ENCODE measurements at places on chromosomes 3 and 15.

GRCh38 chr15:70266412-70267121, 168.8 kb upstream of the TLE3 start:
- no peak for DNase-seq

DNA sequence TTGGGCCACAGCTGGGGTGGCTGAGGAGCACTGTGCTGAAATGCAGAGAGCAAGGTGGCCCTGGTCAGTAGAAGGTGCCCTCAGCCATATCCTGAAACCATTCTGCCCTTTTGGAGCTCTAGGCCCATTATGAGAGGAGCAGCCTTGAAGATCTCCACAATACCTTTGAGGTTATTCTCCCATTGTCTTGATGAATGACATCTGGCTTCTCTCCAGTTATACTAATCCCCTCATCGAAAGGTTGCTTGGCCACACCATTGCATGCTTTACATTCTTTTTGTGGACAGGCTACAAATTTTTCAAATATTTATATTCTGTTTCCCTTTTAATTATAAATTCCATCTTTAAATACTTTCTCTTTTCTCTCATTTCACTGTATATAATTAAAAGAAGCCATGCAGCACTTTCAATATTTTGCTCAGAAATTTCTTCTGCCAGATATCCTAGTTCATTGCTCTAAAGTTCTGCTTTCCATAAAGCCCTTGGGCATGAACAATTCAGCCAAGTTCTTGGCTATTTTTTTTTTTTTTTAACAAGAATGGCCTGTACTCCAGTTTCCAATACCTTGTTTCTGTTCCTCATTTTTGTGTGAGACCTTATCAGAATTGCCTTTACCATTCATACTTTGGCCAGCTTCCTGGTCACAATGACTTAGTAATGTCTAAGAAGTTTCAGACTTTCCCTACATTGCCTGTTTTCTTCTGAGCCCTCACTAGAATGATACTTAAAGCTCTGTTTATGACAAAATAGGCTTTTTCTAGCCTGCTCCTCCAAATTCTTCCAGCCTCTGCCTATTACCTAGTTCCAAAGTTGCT, 138.9 kb upstream of the SGO1 start:
- DNase-seq: no peak

DNA sequence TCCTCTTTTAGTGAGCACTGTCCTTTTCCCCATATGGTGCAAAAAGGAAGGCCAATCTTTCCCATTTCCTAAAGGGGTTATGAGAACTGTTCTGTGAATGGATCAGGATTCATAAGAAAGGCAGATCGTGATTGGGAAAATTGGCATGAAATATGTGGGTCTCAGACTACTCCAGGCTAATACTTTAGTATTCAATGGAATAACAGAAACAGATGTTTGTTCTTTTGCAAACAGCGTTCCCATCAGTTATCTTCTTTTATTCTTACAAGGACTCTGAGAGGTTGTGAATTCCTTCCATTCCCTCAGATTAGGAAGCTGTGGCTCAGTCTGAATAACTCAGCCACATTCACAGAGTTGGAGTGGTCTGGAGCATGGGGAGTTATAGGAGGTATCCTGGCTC, 51.3 kb upstream of the MTMR10 start:
- DNase-seq: no peak

DNA sequence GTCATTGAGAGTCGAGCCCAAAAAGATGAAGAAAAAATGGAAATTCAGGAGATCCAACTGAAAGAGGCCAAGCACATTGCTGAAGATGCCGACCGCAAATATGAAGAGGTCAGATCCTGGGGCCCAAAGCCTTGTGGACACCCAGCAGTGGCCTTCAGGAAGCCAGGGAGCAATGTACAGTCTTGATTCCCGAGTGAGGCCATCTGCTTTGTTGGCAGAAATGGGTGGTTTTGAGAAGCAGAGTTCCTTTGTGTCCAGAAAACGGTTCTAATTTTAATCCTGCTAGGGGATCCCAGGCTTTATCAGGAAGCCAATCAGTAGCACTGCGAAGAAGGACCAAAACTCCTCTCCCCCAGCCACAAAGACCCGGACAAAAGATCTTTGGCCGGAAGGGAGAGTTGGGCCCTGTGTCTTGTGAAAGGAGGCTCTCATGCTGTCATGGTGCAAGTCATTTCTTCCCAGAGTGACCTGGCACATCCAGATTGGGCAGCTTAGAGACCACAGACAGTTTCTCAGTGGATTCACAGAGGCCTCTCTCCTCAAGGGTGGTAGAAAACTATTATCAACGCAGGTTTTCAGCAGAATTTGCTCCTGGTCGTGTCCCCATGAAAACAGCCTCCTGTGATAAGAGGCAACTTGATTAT, 17.1 kb downstream of the TPM1 start:
- DNase-seq: no peak

DNA sequence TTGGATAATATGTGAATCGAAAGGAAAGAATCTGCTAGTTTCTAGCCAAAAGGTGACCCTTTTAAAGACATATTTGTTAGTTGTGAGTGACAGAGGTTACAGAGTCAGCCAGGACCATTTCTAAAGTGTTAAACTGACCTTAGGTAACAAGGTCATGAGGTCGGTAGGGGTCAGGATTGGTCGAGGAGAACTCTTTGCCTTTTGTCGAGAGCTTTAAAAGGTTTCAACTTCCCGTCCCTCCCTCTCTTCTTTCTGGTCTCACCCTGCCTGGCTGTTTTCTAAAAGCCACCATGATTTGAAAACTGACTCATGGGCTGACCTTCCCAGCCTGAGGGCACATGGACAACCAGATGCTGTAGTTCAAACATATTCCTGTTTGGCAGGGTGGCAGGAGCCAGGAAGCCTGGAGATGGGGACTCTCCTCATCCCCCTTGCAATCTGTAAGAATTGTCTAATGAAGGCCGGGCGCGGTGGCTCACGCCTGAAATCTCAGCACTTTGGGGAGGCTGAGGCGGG, 25.8 kb upstream of the PRTG start:
- DNase-seq: no peak

DNA sequence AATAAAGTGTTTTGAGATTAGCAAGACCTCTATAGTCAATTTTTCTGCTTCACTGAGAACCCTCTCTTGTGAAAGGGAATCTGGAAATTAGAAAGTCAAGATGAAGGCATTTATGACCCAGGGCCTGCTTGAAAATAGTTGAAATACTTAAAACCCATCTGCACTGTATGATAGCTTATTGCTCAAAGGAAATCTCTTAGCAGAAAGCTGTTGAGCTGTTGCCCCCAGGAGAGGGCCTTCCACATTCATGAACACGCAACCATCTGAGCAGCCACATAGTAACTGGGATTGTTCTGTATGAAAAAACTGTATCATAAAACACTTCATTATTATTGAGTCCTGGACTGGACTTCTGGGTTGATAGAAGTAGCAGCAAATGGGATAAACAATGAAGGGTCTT, 106.4 kb upstream of the PTX3 start:
- DNase-seq: no peak

DNA sequence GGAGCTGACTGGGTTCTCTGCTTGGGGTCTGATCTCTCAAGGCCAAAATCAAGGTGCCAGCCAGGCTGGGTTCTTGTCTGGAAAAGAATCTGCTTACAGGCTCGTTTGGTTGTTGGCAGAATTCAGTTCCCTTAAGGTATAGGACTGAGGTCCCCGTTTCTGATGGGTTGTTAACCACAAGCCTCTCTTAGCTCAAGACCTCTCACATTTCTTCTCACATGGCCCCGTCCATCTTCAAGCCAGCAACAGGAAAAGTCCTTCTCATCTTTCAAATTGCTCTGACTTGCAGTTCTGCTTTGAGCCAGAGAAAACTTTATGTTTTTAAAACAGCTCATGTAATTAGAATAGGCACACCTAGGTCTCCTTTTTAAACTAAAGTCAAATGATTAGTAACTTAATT, 20.4 kb downstream of the UACA start:
- no peak for DNase-seq

GRCh38 chr15:71743861-71744382, 66.4 kb upstream of the NR2E3 start:
- peak; percentile 66 for DNase-seq

GRCh38 chr3:4680871-4681300, 187.7 kb downstream of the ITPR1 start:
- no peak for DNase-seq

DNA sequence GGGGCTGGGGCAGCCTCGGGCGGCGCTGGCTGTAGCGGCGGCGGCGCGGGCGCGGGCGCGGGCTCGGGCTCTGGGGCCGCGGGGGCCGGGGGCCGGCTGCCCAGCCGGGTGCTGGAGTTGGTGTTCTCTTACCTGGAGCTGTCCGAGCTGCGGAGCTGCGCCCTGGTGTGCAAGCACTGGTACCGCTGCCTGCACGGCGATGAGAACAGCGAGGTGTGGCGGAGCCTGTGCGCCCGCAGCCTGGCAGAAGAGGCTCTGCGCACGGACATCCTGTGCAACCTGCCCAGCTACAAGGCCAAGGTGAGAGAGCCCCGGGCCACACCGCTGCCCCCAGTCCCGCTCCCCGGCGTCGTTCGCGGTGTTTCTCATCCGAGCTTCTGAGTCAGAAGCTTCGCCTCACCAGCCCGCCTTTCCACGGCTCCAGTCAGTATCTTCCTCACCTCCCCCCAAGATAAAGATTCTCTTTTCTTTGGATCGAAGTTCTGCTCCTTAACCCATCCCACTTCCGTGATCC, 600 bp downstream of the FBXO45 start:
- peak; percentile 32 for DNase-seq

GRCh38 chr15:80615783-80616391, 79.2 kb upstream of the ABHD17C start:
- no peak for DNase-seq
